ENCODE measurements at places on chromosomes 7 and 10.
A peak's percentile ranks its signal among the peaks of the same experiment; 100 is the strongest.

GRCh38 chr10:77282163-77282562 is 355.4 kb downstream of the KCNMA1 start:
- no peak for DNase-seq

GRCh38 chr7:29866490-29866930 is 60.2 kb downstream of the WIPF3 start:
- DNase-seq = no peak

DNA sequence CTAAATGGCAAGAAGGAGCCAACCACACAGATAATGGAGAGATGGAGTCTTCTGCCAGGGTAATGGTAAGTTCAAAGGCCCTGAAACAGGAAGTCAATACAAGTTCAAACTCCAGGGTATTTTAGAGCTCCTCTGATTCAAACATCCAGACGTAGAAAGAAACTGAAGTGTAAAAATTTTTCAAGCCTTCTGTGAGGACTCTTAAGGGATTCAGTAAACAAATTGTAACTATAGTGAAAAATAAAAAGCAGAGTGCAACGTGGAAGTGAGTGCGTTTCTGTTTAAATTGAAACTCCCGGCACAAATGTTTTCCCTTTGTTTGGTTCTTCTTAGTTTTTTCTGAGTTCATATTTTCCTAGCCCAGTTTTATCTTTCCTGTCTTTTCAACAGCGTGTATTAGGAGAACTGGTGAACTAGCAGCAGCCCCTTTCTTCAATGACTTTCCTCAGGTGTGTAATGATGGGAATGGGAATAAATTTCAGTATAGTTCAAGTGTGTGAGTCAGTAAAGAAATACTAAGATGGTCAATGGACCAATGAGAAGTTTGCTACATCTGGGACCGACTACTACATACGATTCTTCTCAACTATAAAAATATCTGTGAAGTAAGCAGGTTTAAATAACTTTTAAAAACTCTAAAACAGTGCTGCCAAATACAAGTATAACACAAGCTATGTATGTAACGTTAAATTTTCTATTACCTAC is 298.9 kb downstream of the CSTF2T start:
- no peak for DNase-seq

DNA sequence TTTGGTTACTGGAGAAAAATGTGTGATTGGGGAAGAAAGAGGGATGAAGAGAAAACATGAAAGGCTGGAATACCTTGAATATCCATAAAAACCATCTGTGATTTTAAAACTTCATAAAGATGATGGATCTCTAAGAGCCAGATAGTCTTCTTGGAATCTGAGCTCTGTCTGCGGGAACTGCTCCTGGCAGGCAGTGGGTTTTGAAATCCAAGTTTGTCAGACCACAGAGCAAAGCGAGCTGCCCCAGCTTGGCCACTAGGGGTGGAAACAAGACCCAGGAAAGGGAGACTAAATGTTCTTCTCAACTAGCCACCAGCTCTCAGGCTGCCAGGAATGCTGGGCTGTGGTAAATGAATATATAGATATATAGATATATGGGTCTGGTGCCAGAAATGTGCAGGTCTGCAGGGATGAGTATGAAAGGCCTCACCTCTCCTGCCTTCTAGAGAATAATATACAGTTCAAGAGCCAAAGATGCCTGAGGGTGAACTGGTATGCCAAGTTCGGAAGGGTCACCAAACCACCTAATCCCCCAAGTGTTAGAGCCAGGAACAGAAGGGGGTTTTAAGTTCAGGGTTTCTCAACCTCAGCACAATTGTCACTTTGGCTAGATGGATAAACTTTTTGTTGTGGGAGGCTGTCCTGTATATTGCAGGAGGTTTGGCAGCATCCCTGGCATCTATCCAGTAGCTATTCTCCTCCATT is 208.8 kb downstream of the KCNMA1 start:
- DNase-seq = peak; percentile 72

GRCh38 chr7:30996883-30997282 is 33.1 kb downstream of the GHRHR start:
- peak; percentile 54 for DNase-seq

GRCh38 chr7:82264783-82265305 is 178.7 kb downstream of the CACNA2D1 start:
- no peak for DNase-seq

DNA sequence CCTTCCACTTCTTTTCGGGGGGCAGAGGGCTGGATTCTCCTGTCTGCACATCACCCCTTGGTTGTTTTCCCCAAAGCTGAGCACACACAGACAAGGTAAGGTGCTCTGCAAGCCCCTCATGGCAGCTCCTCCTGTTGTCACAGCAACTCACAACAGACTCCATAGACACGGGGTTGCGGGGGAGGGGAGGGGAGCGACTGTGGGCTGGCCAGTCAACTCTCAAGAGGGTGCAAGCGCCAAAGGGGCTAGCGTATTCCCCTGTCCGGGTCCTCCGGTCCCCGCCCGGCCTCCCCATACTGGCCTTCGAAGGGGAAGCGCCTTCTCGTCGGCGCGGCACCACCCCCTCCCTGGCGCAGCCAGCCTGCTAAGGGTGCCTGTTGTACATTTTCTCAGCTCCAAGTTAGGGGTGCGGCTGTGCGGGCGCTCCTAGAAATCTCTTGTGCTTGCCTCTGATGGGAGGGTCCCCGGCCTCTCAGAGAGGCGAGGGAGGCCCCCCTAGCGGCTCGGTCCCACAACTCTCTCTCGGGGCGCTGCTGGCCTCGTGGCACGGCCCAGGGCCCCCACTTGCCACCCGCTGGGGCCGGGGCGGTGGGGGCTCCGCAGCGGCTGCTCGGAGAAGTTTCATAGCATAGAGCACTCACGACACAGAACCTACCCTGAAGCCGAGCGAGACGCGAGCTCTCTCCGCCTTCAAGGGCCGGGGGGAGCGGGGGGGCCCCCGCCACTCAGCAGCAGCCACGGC is 498 bp downstream of the RHOBTB1 start:
- peak; percentile 91 for DNase-seq

DNA sequence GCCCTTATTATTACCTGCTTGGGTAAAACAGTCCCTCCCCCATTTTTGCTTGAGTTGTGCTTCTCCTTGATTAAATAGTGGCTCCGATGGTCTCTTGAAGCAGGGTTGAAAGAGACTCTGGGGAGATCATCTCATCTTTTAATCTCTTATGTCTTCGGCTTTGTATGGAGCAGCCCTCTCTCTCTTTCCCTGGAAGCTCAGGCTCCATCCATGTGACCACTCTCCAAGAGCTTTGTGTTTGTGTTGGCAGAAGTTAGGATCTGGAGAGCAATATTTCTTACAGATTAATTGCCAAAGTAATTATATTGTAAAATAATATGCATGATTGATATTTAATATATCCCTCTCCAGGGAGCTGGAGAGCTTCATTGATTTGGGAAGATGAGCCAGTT is 76.9 kb downstream of the LRRC4 start:
- DNase-seq = no peak

DNA sequence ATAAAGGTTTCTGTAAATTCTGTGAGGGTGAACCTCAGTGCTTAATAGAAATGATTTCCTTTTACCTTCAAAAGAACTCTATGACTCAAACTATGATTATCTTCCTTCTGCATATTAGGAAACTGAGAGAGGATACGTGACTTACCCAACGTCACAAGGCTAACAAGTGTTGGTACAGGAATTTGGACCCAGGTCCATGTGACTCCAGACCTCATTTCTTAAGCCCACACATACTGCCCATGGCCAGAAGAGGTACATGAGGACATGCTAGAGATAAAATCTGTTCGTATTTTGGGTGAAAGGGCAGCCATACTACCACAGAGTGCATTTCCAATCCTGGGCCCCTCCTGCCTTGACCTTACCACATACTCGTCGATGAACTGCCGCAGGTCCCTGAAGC is 61.5 kb upstream of the TM9SF3 start:
- DNase-seq = no peak

GRCh38 chr10:73522263-73522662 is 26.4 kb upstream of the PPP3CB start:
- no peak for DNase-seq

GRCh38 chr7:139916717-139917395 is 87.8 kb downstream of the TBXAS1 start:
- DNase-seq = no peak

DNA sequence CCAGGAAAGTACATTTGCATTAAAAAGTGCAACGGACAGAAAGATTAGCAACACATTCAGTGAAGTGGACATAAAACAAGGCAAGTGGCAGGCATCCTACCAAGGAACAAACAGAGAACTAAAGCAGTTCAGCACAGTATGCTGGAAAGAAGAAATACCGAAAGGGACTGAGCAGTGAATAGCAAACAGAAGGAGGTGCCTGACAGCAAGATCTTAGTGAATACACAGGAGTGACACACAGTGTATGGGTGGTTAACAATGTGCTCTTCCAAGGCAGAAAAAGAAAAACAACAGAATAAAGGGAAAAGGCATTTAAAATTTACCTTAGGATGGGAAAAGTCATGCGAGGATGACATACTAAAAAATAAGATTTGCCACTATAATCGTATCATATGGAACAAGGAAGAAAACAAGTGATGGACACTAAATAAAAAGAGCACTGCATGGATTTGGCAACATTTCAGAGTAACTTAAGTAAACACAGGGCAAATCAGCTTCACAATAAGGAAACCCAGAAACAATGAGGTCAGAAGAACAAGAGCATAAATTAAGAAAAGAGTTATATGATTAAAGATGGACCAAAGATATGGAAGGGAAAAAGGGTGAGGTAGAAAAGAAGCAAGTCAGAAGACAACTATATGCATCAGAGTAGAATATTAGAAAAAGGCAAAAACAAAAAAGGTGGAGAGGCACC is 29.5 kb downstream of the MEST start:
- no peak for DNase-seq

All from mesendoderm (in vitro differentiated cells).